ENCODE measurements at places on chromosomes 5 and 9. TPM values are rescaled to one million over a fixed set of nuclear protein-coding genes. Genes with fewer than 3 reads are reported as not detected.

The SPARC gene
- polyA plus RNA-seq = 2,596 TPM

The SPATA31E1 gene
- polyA plus RNA-seq = 0.01 TPM

The PCDHB7 gene
- polyA plus RNA-seq = 5.7 TPM

DNA sequence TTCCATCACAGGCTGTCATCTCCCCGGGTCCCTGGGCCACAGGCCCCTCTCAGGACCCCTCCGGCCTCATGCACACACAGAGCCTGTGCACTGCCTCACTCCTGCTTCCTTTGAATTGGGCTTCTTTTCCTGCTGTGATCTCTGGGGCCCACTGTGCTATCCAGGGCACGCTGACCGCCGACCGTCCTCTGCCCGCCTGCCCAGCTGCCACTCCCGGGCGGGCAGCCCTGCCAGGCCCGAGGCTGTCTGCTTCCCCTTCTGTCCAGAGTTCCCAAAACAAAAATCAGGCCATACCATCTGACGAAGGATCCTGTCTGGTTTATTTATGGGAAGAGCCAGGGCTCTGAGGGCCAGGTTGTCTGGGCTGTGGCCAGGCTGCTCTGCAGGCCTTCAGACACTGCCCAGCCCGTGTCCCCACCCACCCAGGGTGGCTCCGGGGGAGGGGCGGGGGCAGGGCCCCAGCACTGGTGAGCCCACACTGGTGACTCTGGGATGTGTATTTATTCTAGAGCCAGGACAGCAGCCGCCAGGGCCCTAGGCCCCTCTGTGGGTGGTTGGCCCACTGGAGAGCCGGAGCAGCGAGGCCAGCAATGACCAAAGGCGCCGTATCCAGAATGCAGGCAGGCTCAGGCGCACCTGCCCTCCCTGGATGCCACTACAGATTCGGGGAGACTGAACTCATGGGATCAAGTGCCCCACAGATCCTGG lies 57.0 kb downstream of the ADAMTS2 start:
- no peak for DNase-seq

DNA sequence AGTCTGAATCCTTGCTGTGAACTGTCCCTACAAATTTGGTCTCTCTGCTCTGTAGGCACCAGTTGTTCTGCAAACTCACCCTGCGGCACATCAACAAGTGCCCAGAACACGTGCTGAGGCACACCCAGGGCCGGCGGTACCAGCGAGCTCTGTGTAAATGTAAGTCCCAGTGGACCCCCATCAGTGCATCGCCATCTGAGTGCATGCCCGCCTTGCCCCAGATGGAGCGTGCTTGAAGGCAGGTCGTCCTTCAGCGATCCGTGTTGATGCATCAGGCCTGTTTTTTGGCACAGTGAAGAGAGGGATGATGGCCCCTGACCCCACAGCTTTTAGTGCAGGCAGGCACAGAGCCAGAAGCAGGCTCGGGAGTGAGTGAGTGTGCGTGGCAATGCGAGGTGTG lies 1.3 kb downstream of the SURF2 start:
- no peak for DNase-seq

DNA sequence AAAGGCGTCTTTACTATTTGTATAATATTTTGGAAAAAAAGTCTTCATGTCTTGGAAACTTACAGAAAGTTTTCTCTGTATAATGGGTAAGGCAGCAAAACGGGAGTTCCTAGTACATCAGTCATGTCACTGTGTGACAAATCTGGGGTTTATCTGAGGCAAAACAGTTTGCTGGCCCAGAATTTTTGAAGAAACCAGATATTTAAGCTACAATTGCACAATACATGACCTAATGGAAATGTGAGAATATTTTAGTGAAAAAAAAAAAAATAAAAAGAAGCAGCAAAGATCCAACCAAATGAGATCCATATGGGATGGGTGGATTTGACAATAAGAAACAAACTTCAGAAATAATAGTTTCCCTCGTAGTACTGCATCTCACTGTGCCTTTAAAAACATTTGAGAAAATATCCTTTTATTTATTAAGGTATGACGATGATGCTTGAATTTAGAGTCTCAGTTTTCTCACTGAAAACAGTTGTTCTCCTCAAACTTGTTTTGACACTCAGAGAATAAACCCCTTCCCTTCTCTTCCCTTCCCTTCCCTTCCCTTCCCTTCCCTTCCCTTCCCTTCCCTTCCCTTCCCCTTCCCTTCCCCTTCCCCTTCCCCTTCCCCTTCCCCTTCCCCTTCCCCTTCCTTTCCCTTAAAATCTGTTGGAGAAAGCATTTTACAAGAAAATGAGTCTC lies 180.5 kb upstream of the TUT7 start:
- DNase-seq = no peak

DNA sequence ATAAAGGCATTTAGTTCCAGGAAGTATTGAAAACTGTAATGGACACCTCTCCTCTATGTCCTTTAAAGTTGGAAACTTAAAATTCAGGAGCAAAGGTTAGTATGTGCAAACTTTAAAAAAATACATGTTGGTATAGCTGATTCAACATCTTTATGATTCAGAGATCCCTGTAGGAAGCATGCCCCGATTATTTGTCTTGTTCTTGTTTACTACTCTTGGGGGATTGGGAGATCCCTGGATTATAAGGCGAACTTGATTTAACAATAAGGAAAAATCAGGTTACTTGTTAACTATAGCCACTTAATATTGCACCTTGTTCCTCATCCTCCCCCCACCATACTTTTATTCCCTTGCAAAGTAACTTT lies 1.7 kb downstream of the F2RL1 start:
- no peak for DNase-seq

GRCh38 chr9:111719541-111719940 lies 58.1 kb downstream of the GNG10 start:
- DNase-seq = no peak

- no peak for DNase-seq
Measured at GRCh38 chr5:60102961-60103693, 209.6 kb upstream of the PDE4D start.

DNA sequence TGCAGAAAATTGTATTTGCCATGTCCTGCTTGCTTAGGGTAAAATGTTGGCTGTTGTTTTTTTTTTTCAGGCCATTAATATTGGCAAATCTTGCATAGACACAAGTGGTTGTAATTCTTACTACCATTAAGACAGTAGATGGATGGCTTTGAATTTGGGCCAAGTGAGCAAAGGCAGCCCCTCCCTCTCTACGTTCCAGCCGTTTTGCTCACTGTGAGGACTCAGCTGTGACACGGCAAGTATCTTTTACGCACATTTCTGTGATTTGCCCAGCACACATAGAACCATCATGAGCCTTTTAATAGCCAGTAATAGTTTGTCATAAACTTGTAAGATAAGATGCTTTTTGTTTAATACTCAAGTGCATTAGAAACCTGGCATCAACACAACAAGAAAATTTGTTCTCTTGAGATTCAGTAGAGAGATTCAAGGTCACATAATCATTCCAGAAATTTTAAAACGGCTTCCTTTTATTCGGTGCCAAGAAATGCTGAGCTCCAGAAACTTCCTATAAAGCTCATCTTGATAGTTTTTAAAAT lies 205.2 kb upstream of the ADCY2 start:
- DNase-seq = no peak

Data from right renal pelvis (tissue), 4 donors.